Spinal cord (tissue), 10 donors: ENCODE measurements at places on chromosomes 7 and 10. TPM values are rescaled to one million over a fixed set of nuclear protein-coding genes. Genes with fewer than 3 reads are reported as not detected.

The STEAP2 gene
- total RNA-seq = 8.2 TPM

The LMTK2 gene
- total RNA-seq = 29.3 TPM

The NXPH1 gene
- total RNA-seq = 17.1 TPM

The CYP3A4 gene
- 0.11 TPM for total RNA-seq

The CALCR gene
- total RNA-seq = 0.39 TPM

The LRRC18 gene
- total RNA-seq = not detected

The SAMD9 gene
- total RNA-seq = 12.2 TPM

The AGAP9 gene
- 13.8 TPM for total RNA-seq

The IDI2 gene
- total RNA-seq = 0.11 TPM

The NFE2L3 gene
- 5.4 TPM for total RNA-seq

The CALML5 gene
- total RNA-seq = not detected

The VPS37D gene
- total RNA-seq = 8.9 TPM

The GNAT3 gene
- total RNA-seq = not detected

The GCK gene
- 4.8 TPM for total RNA-seq

The SFTPA2 gene
- total RNA-seq = 0.20 TPM

The SEC31B gene
- total RNA-seq = 6.4 TPM

The SLC16A9 gene
- 52.1 TPM for total RNA-seq

- no peak for DNase-seq
Observed at GRCh38 chr10:90915766-90916075, 5.2 kb downstream of the ANKRD1 start.

- no peak for DNase-seq
Observed at GRCh38 chr10:45495438-45496152, 121.6 kb downstream of the ALOX5 start.

GRCh38 chr10:117955176-117955575 is 91.6 kb downstream of the RAB11FIP2 start:
- DNase-seq = no peak

DNA sequence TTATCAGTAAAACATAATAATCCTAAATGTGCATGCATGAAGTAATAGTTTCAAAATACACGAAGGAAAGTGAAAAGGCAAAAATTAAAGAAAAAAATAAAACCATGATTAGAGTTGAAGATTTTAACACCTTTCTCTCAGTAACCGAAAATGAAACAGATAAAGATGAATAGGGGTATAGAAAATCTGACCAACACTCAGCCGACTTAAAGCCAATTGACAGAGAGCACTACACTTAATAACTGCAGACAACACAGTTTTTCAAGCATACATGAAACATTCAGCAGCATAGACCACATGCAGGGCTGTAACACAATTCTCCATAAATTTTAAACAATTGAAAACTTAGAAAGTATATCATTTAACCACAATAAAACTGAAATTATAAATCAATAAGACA is 76.1 kb downstream of the CUBN start:
- no peak for DNase-seq

DNA sequence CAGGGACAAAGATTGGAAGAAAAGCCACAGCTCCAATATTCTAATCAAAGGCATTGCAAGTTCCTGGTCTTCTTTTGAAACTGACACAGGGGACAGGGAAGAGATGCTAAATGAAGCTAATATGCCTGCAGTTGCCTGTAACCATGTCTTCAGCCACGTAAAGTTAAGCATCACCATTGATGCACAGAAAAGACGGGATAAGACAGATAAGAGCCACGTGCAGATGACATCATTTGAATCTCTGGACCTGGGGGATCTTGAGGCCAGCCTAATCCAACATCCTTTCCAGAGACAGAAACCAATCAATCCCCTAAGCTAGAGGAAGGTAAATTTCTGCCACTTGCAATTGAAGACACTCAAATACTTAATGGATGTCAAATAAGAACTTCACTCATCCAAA is 93.4 kb downstream of the PIP4K2A start:
- DNase-seq = no peak

GRCh38 chr10:106938513-106938912 is 226.0 kb downstream of the SORCS1 start:
- DNase-seq = no peak

DNA sequence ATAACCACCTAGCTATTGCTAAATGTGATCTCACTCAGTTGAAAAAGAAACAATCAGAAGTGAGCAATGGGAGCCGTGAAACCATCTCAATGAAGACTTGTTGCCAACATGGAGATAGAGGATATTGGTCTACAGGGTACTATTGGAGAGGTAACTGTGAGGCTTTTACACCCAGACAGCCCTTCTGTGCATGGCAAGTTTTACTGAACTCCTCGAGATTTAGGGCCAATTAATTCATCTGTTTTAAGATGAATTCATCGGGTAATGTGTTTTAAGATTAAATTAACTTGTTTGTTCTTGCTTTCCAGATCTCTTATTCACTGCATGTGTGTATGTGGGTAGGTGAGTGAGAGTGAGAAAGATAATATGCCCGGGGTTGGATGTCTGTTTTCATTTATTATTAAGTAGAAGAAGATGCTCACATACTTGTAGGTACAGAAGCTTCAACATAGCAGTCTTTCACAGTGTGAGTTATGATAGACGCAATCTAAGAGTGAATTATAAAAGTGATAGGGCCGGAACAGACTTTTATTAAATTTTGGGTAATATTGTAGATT is 323.8 kb downstream of the EXOC4 start:
- no peak for DNase-seq

DNA sequence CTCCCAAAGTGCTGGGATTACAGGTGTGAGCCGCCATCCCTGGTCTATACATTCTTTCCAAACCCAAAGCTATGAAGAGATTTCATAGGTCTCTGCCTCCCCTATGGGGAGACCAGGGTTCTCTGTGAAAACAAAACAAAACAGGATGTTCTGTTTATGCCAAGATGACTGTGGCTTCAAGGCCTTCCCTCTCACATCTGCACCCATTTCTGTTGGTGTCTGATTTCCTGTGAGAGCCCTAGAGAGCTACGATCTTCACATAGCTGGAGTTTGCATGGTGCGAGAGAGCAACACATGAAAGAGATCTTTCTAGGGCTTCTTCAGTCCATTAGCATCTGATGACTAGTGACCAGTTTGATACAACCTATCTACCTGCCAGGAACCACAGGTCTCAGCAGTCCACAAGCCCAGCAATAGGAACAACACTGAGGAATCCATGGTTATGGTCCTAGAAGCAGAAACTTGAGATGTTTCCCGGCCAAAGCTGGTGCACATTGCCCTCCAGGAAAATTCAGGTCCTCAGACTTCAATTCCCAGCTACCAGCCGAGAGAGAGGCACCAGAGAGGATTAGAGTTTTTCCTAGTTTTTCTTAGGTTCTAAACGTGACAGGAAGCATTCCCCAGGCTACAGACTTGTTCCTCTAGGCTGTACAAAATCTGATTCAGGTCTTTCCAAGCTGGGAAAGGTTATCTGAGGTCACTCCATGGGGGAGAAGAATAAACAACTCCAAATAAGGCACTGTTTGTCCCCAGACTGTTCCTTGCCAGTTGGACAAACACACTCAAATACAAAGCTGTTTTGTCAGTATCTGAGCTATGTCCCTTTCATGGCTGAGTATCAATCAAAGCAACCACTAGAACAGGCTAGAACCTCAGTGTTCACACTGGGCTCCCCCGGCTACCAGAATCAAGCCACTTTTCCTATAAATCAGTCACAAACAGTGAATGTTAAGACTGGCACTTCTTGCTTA is 259.7 kb downstream of the CALN1 start:
- DNase-seq = no peak

GRCh38 chr7:113141803-113142202 is 23.4 kb upstream of the SMIM30 start:
- DNase-seq = no peak

- DNase-seq = no peak
Observed at GRCh38 chr7:33040803-33041516, 21.6 kb downstream of the NT5C3A start.

DNA sequence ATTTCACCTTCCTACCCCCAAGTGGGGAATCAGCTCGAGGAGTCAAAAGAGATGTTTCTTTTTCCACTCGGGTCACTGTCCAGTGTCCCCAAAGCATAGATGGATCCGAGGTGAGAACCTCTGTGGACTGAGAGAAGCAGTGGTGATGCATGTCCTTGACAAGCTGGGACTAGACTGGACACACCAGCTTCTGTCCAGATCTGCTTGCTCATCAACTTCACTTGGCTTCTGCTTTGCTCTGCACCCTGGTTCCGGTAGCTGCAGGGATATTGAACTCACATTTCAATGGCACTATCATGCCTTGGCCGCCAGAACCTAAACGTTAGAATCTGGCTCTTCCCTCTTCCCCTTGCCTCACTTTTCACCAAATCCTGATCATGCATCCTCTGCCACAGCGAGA is 50.3 kb upstream of the CXCL12 start:
- DNase-seq = no peak

GRCh38 chr10:35232527-35232926 is 103.8 kb upstream of the CCNY start:
- no peak for DNase-seq

DNA sequence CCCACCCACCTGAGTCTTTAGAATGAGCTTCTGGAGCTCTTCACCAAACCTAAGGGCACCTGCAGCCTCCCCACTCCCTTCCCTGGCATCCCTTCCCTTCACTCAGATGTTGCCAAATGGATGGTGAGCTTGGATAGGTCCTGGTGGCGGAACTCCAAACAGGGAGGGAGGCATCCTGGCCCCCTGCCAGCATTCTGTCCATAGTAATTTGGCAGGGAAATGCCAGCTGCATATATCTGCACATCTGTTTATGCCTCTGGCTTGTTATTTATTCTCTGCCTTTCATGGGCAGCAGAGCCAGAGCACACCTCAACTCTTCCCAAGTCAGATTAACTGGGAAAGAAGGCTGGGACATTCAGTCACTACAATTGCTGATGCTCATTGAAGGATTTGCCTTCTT is 18.1 kb downstream of the KAZALD1 start:
- DNase-seq = peak; percentile 15

DNA sequence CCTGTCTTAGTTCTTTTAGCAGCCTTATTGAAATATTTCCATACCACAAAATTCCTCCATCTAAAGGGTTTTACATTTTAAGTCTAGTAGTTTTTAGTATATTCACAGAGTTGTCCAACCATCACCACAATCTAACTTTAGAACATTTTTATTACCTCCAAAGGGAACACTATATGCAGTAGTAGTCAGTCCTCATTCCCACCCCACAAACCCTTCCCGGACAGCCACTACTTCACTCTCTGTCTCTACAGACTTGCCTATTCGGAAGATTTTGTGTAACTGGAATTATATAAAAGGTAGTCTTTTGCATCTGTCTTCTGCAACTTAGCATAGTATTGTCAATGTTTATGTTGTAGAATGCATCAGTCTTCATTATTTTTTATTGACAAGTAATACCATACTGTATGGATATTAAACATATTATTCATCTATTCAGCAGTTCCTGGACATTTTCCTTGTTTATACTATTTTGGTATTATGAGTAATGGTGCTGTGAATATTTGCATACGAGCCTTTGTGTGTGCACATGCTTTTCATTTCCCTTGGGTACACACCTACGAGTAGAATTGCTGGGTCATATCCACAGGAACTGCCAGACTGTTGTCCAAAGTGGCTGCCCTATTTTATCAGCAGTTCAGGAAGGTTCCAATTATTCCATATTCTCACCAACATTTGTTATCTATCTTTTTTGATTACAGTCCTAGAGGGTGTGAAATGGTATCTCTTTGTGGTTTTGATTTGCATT is 60.9 kb upstream of the LANCL2 start:
- no peak for DNase-seq

GRCh38 chr10:21649454-21649872 is 115.4 kb downstream of the MLLT10 start:
- no peak for DNase-seq

GRCh38 chr7:16080131-16080530 is 341.2 kb downstream of the CRPPA start:
- no peak for DNase-seq

DNA sequence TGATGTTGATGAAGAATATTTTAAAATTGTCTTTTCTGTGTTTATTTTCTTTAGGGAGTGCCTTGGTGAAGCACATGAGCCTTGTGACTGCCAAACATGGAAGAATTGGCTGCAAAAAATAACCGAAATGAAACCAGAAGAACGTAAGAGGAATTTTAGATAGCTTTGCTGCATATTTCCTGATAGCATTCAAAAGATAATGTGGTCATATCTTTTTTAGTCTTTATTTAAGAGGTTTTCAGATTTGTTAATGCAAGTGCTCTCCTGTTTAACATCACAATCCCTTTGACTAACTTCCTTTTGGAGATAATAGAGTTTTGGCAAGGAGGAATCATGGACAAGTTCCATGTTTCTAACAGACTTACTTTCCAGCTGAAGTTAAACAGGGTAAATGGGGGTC is 85.2 kb upstream of the GATAD1 start:
- DNase-seq = no peak

- DNase-seq = no peak
Observed at GRCh38 chr7:139232377-139232717, 1.3 kb downstream of the UBN2 start.

DNA sequence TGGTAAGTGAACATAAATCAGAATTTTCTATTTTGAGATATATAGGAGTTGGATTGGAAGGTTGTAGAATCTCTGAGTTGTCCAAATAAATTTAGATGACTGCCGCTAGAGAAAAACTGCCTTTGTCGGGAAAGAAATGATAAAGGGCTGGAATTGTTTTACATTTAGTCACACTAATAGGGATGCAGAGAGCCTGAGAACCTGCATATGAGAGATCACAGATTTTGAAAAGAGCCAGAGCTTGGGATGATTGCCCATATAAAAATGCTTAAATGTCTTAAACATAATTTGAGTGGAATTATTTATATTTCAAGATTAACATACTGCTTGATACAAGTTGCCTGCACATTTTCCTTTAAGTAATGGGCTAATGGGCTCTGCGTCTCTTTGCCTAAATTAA is 660.5 kb downstream of the NRG3 start:
- DNase-seq = no peak

DNA sequence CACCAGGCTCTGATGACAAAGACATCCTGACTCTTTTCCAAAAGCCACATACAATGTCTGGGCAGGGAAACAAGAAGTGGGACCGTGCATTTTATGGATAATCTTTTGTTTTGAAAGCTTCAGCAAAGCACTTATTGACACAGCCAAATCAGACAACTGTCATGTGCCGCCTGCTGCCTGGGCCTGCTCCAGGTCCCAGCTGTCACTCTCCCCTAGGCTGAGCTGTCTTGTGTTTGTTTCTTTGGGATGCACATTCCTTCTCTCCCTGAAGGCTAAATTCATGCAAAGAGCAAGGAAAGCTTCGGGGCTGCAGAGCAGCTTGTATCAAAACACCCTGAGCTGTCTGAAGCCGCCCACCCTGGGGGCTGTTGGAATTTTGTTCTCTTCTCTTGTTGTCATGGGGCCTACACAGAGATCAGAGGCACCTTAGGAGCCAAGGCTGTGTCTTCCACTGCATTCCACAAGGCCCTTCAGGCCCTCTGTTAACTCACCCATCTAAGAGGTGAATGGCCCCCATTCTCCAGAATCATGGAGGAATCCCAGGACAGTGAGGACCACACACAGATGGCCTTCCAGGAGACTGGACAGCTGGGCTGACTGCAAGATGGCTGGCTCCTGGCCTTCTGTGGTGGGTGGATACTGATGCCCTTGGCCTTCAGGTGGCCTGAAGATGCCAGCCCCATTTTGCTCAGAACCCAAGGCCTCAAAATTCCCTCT is 17.8 kb upstream of the SLC18A2 start:
- DNase-seq = no peak
